ENCODE measurements at places on chromosomes 11 and 22.

GRCh38 chr22:50010676-50011446, 1.7 kb downstream of the IL17REL start:
- H3K36me3 ChIP-seq, result no peaks in the 10 kb centered on the region
- H3K4me3 ChIP-seq, result peak overlapping the region; percentile 4

DNA sequence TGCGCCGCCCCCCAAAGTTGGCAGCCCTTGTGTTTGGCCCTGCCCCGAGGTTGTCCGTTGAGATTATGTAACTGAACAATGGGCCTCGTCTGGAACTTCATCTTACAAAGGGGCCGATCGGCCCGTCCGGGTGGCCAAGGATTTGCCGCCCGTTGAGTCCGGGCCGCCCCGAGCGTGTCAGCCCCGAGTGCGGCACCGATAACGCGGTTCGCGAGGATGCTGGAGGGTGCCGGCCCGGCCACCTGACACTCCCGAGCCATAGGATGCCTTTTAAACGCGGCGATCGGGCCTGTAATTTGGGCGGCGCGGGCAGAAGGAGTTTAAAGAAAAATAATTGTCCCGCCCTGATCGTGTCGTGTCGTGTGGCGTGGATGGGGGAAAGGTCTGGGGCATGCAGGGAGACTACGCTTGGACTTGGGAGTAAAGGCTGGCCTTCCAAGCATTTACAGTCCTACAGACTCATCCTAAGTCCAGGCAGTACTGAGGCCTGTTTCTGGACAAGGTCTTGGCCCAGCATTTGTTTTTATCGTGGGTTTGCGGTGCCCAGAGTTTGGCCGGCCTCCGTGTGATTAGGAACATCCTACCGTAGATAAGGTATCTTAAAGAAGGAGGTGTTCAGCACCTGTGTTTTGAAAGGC, 1.3 kb downstream of the WEE1 start:
- H3K4me3 ChIP-seq, result peak overlapping the region; percentile 93
- peaks cover 6% of the 10 kb centered on the region for H3K36me3 ChIP-seq
- H3K4me1 ChIP-seq, result no peaks in the 10 kb centered on the region
- no peaks in the 10 kb centered on the region for H3K27me3 ChIP-seq

GRCh38 chr11:135019899-135020298, 607.9 kb upstream of the B3GAT1 start:
- H3K27me3 ChIP-seq, result no peaks in the 10 kb centered on the region
- DNase-seq, result no peak
- H3K36me3 ChIP-seq, result no peaks in the 10 kb centered on the region
- peaks cover 3% of the 10 kb centered on the region for H3K4me1 ChIP-seq
- no peak overlapping the region for H3K4me3 ChIP-seq

DNA sequence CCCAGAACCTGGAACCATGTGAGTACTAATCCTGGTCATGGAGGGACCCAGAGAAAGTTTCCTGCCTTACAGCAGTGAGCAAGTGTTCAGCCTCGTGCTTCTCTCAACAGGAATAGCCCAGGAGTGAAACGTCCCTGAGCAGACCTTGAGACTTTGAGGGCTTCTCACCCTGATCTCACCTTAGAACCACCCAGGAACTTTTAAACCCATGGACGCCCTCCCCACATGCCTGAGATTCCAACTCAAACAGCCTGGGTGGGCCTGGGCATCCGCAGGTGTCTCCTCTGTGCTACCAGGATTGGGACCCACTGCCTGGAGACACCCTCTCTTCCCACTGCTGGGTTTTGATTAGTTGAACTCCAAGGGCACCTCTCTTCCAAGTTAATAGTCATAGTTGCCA, 297.2 kb downstream of the NTM start:
- no peak for DNase-seq
- H3K36me3 ChIP-seq, result no peaks in the 10 kb centered on the region
- no peaks in the 10 kb centered on the region for H3K4me1 ChIP-seq

GRCh38 chr11:127247261-127247851, 246.8 kb upstream of the KIRREL3 start:
- no peak overlapping the region for H3K4me3 ChIP-seq
- H3K4me1 ChIP-seq, result peaks cover 1% of the 10 kb centered on the region
- no peak overlapping the region for H3K27ac ChIP-seq
- no peaks in the 10 kb centered on the region for H3K27me3 ChIP-seq
- DNase-seq, result no peak

GRCh38 chr11:29319210-29319609, 697.6 kb downstream of the KCNA4 start:
- no peak for DNase-seq
- H3K36me3 ChIP-seq, result no peaks in the 10 kb centered on the region
- no peaks in the 10 kb centered on the region for H3K27me3 ChIP-seq
- no peak overlapping the region for H3K4me3 ChIP-seq
- no peak overlapping the region for H3K27ac ChIP-seq

DNA sequence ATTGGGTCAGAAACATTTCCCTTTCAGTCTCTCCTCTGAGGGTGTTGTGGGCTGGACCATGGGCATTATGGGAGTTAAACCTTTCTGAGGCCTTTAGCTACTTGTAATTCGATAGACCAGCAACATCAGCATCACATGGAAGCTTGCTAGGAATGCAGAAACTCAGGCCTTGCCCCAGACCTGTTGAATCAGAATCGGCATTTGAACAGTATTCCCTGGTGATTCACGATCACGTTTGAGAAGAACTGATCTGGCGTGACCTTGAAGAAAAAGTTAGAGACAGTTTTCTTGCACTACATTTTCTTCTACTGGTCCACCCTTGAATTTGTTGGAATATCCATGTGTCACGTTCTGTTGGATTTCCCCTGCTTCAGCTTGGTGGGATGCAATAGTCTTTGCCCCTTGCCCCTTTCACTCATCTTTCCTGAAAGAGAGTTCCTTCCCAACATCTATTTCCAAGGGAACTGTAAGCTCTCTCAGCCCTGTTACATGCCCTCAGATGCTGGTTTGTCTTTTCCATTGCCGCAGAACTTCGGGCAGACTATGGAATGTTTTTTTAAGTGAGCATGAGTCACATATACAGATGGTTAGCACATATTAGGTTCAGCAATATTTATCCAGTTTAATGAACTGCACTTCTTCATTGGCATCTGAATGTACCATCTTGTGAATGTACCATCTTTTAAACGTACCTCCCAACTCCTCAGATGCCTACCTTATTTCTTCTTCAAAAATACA, 23.9 kb downstream of the EHF start:
- no peaks in the 10 kb centered on the region for H3K4me1 ChIP-seq
- no peaks in the 10 kb centered on the region for H3K36me3 ChIP-seq
- no peak overlapping the region for H3K27ac ChIP-seq

DNA sequence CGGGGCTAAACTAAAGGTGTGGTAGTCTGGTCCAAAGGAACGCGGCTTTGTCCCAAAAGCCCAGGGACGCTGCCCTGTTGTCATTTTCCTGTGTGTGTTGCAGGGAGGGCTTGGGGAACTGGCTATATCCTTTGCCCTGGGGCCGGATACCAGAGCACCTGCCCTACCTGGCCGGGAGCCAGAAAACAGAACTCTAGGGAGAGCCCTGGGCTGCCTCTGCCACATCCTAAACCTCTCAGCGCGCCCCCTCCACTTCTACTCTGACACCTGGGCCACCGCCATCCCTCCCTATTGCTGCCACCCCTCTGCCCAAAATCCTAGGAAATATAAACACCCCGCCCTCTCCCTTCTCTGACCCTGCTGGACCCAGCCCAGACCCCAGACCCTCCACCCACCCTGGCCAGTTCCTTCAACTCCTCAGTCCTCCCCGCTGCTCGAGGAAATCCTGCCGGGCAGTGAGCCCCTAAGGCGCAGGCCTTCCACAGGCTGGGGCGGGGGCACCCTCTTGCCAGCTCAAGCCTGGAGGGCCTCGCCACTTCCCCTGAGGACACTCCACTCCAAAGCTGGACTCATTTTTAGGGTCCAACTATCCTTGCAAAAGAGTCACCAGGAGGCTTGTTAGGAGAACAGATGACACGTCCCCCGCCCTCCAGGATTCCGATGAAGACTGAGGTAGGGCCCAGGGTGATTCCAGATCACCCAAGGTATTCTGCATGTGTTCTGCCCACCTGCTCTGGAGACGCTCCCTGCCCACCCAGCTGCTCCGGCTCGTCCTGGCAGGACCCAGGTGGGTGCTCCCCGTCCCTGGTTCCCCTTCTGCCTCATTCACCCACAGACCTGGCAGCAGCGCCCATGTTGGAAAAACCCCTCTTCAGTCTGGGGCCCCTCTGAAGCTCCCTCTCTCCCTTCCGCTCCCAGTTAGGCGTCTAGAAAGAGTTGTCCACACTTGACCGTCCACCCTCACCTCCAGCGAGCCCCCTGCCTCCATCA, 12.2 kb downstream of the KCTD17 start:
- H3K36me3 ChIP-seq, result no peaks in the 10 kb centered on the region
- H3K4me3 ChIP-seq, result no peak overlapping the region
- H3K27me3 ChIP-seq, result 0 out of 2 replicates have a peak, but pooled peaks cover 2% of the 10 kb centered on the region
- DNase-seq, result no peak

GRCh38 chr11:70608568-70609470, 210.5 kb downstream of the CTTN start:
- H3K36me3 ChIP-seq, result no peaks in the 10 kb centered on the region
- no peaks in the 10 kb centered on the region for H3K27me3 ChIP-seq
- H3K27ac ChIP-seq, result no peak overlapping the region
- no peak for DNase-seq

DNA sequence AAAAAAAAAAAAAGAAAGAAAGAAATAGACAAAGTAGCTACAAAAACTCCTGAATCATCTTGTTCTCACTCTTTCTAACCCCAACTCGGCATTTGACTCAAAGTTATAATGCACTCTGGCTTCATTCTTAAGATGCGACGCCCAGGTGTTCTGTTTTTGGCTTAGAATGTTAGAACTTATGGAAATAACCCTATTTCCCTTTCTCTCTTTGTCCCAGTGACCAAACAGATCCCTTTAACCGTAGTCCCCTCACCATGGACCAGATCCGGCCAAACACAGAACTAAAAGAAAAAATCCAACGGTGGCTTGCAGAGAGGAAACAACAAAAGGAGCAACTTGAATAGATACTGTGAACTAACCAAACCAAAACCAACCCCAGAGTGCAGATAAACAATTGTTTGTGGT, 5.3 kb upstream of the ATP5MG start:
- H3K4me1 ChIP-seq, result no peaks in the 10 kb centered on the region
- H3K4me3 ChIP-seq, result no peak overlapping the region
- no peak for DNase-seq
- no peaks in the 10 kb centered on the region for H3K27me3 ChIP-seq
- H3K27ac ChIP-seq, result no peak overlapping the region
- 0 out of 2 replicates have a peak, but pooled peaks cover 2% of the 10 kb centered on the region for H3K36me3 ChIP-seq

- H3K27me3 ChIP-seq, result no peaks in the 10 kb centered on the region
- DNase-seq, result no peak
- H3K4me1 ChIP-seq, result no peaks in the 10 kb centered on the region
- no peak overlapping the region for H3K27ac ChIP-seq
Measured at GRCh38 chr22:20254975-20255946, 12.9 kb downstream of the RTN4R start.

DNA sequence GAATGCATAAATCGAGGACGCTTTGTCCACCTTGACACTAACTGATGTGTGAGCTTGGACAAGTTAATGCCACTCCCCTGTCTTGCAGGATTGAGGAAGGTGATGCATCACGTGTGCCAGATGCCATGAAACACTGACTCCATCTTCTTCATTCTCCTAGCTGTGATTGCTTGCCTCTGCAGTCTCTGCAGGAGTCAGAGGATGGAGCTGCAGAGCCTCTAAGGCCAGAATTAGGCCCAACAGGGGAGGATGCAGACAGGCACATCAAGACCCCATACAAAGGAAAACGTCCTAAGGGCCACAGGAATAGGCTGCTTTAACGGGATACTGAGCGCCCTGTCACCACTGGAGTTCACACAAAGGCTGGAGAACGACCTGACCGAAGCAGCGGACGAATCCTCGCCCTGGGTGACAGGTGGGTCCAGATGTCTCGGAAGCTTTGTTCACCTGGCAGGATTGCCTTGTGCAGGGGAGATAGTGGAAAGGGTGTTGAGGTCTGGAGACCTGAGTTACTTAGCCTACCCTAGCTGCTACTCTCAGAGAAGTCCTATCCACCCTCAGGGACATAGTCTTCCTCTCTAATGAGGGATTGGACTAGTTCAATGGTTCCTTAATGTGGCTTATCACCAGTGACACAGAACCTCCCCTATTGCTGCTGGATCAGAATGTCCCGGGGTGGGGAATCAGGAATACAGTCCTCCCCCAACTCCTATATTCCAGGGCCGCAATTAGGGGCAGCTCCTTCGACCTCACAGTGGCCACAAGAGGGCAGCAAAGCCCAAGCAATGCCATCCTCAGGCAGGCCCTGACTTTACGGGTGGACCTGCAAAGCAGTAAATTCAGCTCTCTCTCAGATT, 32.4 kb downstream of the DBX1 start:
- H3K4me1 ChIP-seq, result no peaks in the 10 kb centered on the region
- H3K27ac ChIP-seq, result no peak overlapping the region
- H3K27me3 ChIP-seq, result peaks cover 8% of the 10 kb centered on the region

DNA sequence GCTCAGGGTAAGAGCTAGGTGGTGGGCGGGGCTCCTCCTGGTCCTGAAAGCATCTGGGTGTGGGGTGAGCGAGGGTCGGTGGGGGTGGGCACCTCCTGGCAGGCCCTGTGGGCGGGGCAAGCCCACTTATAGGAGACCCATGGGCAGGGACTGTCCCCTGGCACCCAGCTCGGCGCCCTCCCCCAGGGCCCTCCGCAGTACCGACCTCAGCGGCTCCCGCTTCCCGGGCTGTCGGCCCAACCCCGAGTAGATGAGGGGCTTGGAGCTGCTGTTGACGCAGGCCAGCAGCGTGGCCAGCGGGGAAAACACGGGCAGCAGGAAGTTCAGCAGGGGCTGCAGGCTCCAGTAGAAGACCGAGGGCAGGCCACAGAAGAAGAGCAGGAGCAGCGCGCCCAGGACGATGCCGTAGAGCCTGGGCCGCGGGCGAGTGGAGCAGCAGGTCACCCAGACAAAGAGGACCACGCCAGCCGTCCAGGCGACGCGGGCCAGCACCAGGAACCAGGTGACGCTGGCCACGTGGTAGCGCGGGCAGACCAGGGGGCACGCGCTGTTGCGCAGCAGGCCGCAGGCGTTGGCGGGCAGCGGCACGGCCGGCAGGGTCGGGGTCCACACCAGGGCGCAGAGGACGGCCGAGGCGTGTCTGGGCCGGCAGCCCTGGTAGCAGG, 663 bp downstream of the MRGPRG start:
- no peaks in the 10 kb centered on the region for H3K36me3 ChIP-seq
- H3K4me1 ChIP-seq, result peaks cover 1% of the 10 kb centered on the region
- H3K4me3 ChIP-seq, result no peak overlapping the region
- no peak overlapping the region for H3K27ac ChIP-seq
- no peaks in the 10 kb centered on the region for H3K27me3 ChIP-seq

- H3K27me3 ChIP-seq, result no peaks in the 10 kb centered on the region
- H3K36me3 ChIP-seq, result no peaks in the 10 kb centered on the region
- H3K4me1 ChIP-seq, result no peaks in the 10 kb centered on the region
- no peak overlapping the region for H3K27ac ChIP-seq
- DNase-seq, result no peak
Measured at GRCh38 chr11:77107950-77108349, 5.3 kb downstream of the OMP start.

- H3K36me3 ChIP-seq, result no peaks in the 10 kb centered on the region
- DNase-seq, result no peak
- 0 out of 2 replicates have a peak, but pooled peaks cover 2% of the 10 kb centered on the region for H3K4me1 ChIP-seq
- H3K4me3 ChIP-seq, result no peak overlapping the region
- no peaks in the 10 kb centered on the region for H3K27me3 ChIP-seq
- H3K27ac ChIP-seq, result no peak overlapping the region
Measured at GRCh38 chr11:73439002-73439843, 63.0 kb downstream of the RELT start.

GRCh38 chr22:29208502-29208862, 2.8 kb downstream of the EMID1 start:
- H3K4me3 ChIP-seq, result no peak overlapping the region
- no peak overlapping the region for H3K27ac ChIP-seq
- DNase-seq, result no peak
- H3K27me3 ChIP-seq, result no peaks in the 10 kb centered on the region

Measured in iPS DF 6.9 (cell line).